ENCODE measurements at places on chromosomes 13 and 19. TPM values are rescaled to one million over a fixed set of nuclear protein-coding genes. Genes with fewer than 3 reads are reported as not detected.

KIR3DL1 gene
- 0.71 TPM for total RNA-seq

ADGRE2 gene
- 19.9 TPM for total RNA-seq

NCAN gene
- total RNA-seq, result not detected

KLK6 gene
- total RNA-seq, result not detected

TJP3 gene
- 34.4 TPM for total RNA-seq

PSG3 gene
- not detected for total RNA-seq
